ENCODE measurements at places on chromosomes 2 and 18. TPM values are rescaled to one million over a fixed set of nuclear protein-coding genes. Genes with fewer than 3 reads are reported as not detected.

DNA sequence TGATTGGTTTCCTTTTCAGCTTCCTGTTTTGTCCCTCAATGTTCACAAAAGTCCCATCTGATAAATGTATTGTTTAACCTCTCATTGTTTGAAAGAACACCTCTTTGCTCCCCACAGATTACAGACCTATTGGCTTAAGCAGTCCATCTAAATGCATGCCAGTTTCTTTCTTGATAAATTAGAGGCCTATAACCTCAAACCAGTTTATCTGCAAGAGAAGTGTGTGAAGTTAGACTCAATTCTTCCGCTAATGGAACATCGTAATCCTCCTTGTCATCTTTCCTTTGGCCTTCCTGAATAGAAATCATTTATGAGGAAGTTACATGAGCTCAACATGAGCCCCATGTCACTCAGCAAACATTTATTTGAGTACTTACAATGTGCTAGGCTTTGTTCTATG, 74.0 kb downstream of the FRZB start:
- no peak overlapping the region for H3K4me3 ChIP-seq
- no peaks in the 10 kb centered on the region for H3K27me3 ChIP-seq
- no peak for DNase-seq
- H3K27ac ChIP-seq: no peak overlapping the region
- H3K36me3 ChIP-seq: no peaks in the 10 kb centered on the region

DNA sequence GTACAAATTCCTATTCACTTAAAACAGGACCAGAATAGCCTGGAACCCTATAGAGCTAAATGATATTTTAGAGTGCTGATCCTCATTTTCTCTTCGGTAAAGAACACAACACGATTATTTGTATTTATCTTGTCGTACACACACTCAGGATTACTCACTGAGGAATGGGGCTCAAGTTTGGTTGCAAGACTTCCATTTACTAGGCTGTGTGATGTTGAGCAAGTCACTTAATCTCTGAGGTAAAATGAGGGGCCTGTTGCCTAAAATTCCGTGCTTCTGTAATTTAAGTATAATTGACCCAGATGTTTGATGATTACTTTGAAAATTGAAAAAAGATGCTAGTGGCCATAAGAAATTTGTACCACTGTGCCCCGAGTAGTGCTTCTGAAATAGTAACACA, 42.6 kb upstream of the MAP4K3 start:
- no peak overlapping the region for H3K4me3 ChIP-seq
- no peaks in the 10 kb centered on the region for H3K4me1 ChIP-seq
- no peak overlapping the region for H3K27ac ChIP-seq
- H3K27me3 ChIP-seq: no peaks in the 10 kb centered on the region
- peaks cover 16% of the 10 kb centered on the region for H3K36me3 ChIP-seq

Gene CCDC121
- total RNA-seq: 1.6 TPM

GRCh38 chr2:32825291-32825712, 121.5 kb upstream of the LTBP1 start:
- no peak for DNase-seq
- H3K27ac ChIP-seq: no peak overlapping the region
- no peaks in the 10 kb centered on the region for H3K4me1 ChIP-seq
- no peaks in the 10 kb centered on the region for H3K27me3 ChIP-seq
- H3K4me3 ChIP-seq: no peak overlapping the region

DNA sequence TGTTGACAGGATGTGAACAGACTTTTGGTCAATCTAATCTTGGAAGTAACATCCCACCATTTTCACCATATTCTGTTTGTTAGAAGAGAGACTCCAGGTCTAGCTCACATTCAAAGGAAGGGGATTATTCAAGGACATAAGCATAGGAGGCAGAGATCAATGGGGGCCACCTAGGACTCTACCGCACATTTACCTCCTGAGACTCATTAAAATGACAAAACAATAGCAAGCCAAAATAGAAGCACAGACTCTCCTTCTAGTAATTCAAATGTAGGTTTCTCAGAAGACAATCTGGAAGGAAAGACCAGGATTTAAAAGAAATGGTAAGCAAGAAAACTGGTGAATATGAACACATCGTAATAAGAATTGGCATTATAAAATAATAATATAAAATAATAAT, 156.4 kb upstream of the KYNU start:
- H3K4me3 ChIP-seq: no peak overlapping the region
- no peaks in the 10 kb centered on the region for H3K27me3 ChIP-seq
- no peak for DNase-seq
- 0 out of 3 replicates have a peak, but pooled peaks cover 3% of the 10 kb centered on the region for H3K36me3 ChIP-seq
- H3K27ac ChIP-seq: no peak overlapping the region
- peaks cover 2% of the 10 kb centered on the region for H3K4me1 ChIP-seq

Gene LYPD6B
- 2.0 TPM for total RNA-seq

DNA sequence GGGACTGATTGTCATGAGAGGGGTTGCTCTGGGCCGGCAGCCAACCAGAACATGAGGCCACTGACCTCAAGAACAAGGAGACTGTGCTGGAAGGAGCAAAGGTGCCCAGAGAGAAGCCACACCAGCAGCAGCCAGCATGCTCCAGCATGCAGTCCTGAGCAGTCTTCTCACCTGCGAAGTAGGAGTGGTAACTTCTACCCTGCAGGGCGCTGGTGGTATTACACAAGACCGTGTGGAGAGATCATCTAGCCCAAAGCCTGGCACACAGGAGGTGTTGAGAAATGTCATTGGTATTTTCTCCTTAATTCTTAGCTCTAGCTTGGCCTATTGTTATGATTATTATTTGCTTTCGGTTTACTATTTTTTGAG, 132.7 kb downstream of the TSN start:
- no peak overlapping the region for H3K4me3 ChIP-seq
- no peaks in the 10 kb centered on the region for H3K27me3 ChIP-seq
- no peak overlapping the region for H3K27ac ChIP-seq

Gene IL36A
- total RNA-seq: not detected

- H3K4me3 ChIP-seq: no peak overlapping the region
- DNase-seq: no peak
- H3K27me3 ChIP-seq: no peaks in the 10 kb centered on the region
- no peaks in the 10 kb centered on the region for H3K4me1 ChIP-seq
- H3K27ac ChIP-seq: no peak overlapping the region
These were observed 658.4 kb downstream of the NYAP2 start for GRCh38 chr2:226057914-226058313.

Gene CRACDL
- 0.29 TPM for total RNA-seq
